ENCODE measurements at places on chromosomes 5 and 9. TPM values are rescaled to one million over a fixed set of nuclear protein-coding genes. Genes with fewer than 3 reads are reported as not detected.

Gene ST8SIA4
- 18.3 TPM for total RNA-seq

Gene FANCC
- total RNA-seq: 25.7 TPM

Gene PFN3
- not detected for total RNA-seq

Gene MUSK
- total RNA-seq: 4.9 TPM

Gene SLC36A2
- total RNA-seq: not detected

Gene SLC27A6
- 8.8 TPM for total RNA-seq

Gene PHF24
- total RNA-seq: 0.69 TPM

Gene FOXD4
- total RNA-seq: not detected

Gene RFESD
- 7.6 TPM for total RNA-seq

Gene NR5A1
- total RNA-seq: not detected

Data from urinary bladder (tissue), 4 donors.